ENCODE measurements at places on chromosomes 4 and X.

DNA sequence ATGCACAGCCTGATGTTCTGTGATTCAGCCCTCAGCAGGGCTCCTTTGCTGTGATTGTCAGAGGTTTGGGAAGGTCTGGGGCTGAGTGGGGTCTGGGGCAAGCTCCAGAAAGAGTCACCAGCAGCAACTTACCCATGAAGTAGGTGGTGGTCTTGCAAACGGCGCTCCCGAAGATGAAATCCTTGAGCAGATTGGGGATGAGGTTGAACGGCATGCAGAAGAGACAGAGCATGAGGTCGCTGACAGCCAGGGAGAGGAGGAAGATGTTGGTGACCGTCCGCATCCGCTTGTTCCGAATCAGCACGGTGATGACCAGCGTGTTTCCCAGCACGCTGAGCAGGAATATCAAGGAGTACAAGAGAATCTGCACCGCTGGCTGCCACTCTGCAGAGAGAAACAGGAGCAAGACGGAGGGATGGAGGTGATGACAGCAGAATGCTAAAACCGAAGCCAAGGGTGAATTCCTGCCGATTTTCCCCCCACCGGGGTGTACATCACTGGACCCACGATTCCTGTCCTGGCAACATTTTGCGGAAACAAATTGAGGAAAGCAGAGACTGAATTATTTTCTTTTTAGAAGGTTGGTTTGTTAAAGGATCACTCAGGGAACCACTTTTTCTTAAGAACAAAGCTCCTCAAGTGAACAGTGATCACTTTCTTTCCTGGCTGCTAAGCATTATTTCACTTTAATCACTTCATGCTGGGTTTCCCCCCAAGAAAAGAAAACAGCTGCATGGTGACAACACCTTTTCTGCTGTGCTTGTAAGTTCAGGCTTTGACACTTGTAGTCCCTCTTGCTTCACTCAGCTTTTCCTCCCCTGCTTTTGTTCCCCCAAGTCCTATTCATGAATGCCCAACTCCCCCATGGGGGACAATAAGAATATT lies 941 bp downstream of the CCKAR start:
- DNase-seq: no peak

GRCh38 chr4:173498023-173498422 lies 32.0 kb downstream of the HAND2 start:
- DNase-seq: no peak

DNA sequence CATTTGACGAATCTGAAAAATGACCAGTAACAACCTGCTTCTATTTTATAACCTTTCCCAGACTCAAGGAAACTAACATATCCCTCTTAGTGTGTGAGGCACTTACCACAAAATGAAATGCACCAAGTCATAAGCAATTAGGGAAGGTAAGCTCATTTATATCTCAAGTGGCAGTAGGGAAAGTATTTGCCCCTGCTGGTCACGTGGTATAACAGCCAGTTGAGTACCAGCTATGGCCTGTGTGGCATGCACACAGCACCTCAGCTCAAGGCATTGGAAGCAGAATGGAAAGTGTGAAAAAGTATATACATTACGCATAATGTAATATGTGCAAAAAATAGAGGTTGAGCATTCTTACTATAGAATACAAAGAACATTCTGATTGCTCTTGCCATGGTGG lies 178.3 kb upstream of the GYPA start:
- no peak for DNase-seq

GRCh38 chr4:169238445-169238844 lies 32.3 kb downstream of the SH3RF1 start:
- peak; percentile 70 for DNase-seq

DNA sequence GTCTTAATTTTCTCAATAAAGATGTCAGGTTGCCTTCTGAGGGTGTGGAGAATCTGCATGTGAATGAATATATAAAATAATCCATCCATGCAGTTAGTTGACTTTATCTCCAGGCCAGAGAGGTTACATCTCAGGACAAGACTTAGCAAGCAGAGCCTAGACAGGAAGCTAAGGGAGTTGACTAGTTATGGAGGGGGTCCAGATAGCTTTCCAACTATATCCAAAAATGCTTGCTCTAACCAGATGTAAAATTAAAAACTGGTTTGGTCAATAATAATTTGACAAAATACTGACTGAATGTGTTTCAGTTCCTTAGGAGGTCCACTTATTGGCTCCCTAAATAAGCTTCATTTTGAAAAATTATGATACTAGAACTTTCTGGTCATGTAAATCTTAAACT lies 101.4 kb downstream of the PAPSS1 start:
- DNase-seq: no peak

GRCh38 chr4:100302061-100303026 lies 112.1 kb upstream of the DDIT4L start:
- no peak for DNase-seq

GRCh38 chr4:121741751-121742150 lies 23.2 kb downstream of the SMIM43 start:
- no peak for DNase-seq

DNA sequence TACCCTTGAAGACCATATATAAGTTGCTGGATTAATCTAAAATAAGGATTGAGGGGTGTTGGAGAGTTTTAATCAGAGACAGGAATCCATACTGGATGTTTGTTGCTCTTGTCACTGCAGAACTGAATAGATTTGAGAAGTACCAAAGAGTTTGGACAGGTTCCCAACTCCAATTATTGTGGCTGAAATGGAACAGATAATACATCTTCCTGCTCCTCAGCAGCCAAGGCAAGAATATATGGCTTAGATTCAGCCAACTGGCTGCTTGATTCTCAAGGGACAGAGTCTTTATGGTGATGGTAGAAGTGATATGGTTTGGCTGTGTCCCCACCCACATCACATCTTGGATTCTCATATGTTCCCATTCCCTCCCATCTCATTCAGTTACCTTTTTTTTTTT lies 97.0 kb upstream of the PDHA2 start:
- peak; percentile 52 for DNase-seq

- no peak for DNase-seq
Measured at GRCh38 chr4:7186516-7187167, 5.7 kb upstream of the SORCS2 start.

DNA sequence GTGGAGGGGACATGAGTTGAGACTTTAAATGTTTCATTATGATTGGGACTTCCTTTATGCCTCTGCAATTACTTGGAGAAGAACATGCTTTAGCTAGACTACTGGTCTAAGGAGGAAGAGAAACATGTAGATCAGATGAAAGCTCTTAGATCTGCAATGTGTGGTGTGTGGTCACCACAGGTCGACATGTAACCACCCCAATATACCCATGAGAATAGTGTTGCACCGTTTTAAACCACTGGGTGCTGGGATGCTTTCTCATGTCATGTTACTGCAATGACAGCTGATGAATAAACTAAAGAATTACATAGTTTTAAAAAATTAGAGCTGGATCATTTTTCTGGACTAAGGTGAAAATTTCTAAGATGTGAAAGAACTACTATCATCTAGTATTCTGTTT lies 1039.7 kb downstream of the RAPGEF2 start:
- no peak for DNase-seq

- no peak for DNase-seq
Measured at GRCh38 chr4:76703676-76704075, 194.3 kb downstream of the SOWAHB start.

DNA sequence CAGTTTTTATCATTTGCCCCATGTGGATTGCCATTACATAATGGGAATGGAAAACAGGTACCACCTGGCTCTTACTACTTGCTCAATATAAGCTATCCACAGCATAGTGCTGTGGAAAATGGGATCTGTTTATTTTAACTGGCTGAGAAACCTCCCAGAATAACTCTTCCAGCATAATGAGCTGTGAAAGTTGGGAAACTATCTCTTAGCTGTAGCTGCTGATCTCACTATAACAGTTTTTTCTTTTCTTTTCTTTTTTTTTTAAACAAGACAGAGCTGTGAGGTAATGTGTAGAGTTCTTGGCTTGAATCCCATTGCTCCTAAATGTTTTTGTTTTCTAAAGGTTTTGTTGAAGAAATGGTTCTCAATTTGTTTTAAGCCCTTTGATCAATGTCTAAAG lies 988.3 kb downstream of the PCDH19 start:
- no peak for DNase-seq

GRCh38 chrX:95382799-95383198 lies 1301.8 kb upstream of the DIAPH2 start:
- no peak for DNase-seq

GRCh38 chr4:165393704-165394103 lies 14.9 kb downstream of the CPE start:
- DNase-seq: no peak

DNA sequence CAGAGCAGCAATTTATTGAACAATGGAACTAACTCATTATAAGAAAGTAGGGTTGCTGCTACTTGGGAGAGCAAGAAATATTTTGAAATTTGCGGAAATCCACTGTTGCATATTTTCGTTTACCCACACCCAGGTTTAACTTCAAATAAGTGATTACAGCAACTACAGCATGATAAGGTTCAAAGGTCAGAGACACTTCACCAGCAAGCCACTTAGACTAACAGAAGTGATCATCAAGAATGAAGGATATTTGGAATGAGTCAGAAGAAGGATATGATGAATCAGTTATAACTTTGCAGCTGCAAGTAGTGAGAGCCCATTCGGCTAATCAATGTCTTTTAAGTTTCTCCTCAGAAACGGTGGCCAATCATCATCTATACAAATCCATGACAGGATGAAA lies 199.3 kb downstream of the TMA16 start:
- no peak for DNase-seq

DNA sequence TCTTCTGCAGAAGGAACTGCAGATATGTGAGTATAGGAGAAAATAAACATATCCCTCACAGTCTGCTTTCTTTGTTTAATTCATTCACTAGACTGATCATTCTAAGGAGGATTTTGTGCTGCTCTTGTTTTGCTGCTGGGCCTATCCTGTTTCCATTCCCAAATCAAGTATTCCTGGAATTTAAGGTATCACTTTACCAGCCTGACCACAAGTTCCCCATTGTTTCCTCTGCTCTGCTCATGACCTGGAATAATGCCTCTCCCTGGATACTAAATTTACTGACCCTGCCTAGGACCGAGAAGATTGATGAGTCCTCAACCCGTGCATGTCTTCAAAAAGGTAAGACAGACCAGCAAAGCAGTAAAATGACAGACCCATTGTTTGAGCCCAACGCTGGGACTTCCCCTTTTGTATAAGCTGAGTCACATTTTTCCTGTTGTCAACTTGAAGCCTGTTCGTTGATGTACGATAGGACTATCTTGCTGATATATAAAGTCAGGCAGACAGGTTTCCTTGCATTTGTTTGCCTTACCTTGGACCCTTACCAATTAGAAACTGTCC lies 85.5 kb upstream of the TET2 start:
- DNase-seq: no peak

DNA sequence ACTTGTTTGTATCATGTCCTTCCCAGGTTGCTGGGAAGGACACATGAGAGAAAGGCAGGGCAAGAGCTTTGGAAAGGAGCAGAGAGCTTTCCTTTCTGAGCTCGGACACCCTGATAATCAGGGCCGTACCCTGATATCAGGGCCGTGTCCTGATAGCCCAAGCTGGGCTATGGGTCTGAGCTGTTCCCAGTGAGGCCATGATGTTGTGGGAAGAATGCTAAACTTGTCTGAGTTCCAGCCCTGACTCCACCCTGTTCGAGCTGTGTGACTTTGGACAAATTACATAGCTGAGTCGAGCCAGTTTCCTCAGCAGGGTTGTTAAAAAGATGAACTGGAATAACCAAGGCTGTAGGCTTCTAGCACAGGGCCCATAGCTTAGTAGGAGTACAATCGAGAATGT lies 3.3 kb upstream of the CXCR3 start:
- DNase-seq: no peak

DNA sequence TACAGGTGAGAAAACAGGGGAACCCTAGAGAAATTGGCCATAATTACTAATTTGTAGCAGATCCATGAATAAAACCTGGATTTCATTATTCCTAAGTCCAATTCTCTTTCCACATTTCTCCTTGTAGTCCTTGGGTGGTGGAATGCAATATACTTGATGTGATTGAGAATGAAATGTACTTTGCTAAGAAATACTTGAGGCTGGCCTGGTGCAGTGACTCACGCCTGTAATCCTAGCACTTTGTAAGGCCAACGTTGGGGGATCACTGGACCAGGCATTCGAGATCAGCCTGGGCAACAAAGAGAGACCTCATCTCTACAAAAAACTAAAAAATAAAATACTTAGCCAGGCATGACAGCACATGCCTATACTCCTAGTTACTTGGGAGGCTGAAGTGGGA lies 15.9 kb downstream of the TMEM184C start:
- DNase-seq: no peak

GRCh38 chr4:42080306-42080705 lies 72.1 kb downstream of the BEND4 start:
- DNase-seq: no peak

- no peak for DNase-seq
Measured at GRCh38 chrX:101191217-101191750, 28.3 kb upstream of the DRP2 start.

GRCh38 chr4:182842104-182842600 lies 75.0 kb downstream of the DCTD start:
- no peak for DNase-seq

DNA sequence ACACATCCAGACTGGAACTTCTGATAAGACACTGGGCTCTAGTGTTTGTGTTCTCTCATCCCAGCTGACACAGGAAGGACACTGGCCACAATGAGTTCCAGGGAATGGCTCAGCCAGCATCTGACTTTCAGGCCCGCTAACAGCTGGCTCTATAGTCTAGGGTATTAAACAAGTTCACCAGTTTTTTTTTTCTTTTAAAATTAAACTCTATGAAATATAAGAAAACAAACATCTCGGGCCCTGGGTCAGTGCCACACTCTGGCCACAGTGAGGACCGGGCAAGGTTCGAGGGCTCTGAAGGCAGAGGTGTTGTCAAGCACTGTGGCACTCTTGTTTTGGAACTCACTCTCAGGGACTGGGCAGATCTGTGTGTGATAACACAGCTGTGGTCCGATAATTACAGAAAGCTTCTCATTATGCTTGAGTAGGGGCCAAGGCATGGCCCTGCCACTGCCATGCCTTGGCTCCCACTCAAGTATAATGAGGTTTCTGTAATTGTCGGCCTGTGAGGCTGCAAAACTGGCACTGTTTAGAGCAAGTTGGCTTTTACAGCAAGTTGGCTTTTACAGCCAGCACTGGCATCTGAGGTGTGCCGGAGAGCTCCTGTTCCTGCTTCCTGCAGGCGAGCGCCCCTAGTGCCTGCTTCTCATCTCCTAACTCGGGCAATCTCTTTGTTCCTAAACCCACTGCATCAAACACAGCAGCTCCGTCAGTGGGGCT lies 62.8 kb downstream of the PPP1R2C start:
- DNase-seq: peak; percentile 90

GRCh38 chr4:4599481-4600275 lies 57.8 kb upstream of the STX18 start:
- no peak for DNase-seq

GRCh38 chr4:164977243-164978164 lies at the start of gene TRIM61:
TSS of gene TRIM61 (minus strand) at chr4:164977657. CDS start at chr4:164970002, 7,655 bp downstream.
- no peak for DNase-seq

DNA sequence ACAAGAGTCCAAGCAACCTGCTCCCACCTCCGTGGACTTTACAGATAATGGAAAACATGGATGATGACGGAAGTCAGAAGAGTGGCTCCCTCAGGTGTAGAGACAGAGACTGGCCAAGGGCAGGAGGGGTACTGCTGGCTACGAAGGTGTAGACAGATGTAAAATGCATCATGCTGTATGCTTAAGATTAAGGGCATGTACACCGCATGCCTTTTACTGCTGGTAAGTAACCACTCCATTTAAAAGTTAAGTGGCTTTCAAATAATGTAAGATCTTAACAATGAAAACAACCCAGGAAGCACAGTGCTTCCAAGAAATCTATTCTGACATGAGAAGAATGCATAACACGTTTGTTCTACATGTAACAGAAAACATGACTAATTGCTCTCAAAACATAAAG lies 76.9 kb upstream of the FAM9B start:
- DNase-seq: no peak

Measured in NCI-H446 treated with DMSO at 0.1 percent for 48 hours (cell line).